ENCODE measurements at places on chromosomes 11 and 22.

GRCh38 chr11:119691701-119692539 lies 37.1 kb downstream of the NECTIN1 start:
- DNase-seq = no peak

DNA sequence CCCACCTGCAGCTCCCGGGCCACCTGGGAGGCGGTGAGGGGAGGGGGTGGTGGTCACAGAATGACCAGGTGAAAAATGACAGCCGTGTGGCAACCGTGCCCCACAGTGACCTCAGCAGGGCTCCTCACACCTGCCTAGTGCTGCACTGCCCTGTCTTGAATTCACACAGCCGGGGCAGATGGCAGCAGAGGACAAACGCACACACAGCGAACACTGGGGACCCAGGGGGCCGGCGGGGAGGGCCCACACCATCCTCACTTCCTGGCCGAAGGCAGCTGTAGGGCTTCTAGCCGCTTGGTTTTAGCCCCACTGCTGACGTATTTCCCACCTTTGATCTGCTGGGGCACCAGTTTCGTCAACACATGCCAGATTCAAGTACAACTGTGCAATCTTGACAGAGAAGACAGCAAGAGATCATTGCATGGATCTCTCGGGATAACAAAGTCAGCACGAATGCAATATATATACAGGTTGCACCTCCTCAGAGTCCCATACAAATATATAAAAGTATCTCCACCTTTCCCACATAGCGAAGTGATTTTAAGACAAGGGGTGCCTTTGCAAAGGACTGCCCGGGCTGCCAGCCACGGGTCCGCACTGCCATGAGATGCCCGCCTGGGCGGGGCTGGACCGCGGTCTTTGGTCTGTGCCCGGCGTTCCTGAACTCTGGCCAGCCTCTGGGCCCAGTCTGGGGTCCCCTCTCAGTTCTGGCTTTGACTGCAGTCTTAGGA lies 26.9 kb downstream of the TRMU start:
- no peak for DNase-seq

- no peak for DNase-seq
These were observed 231.7 kb upstream of the CARD18 start for GRCh38 chr11:105371311-105371710.

DNA sequence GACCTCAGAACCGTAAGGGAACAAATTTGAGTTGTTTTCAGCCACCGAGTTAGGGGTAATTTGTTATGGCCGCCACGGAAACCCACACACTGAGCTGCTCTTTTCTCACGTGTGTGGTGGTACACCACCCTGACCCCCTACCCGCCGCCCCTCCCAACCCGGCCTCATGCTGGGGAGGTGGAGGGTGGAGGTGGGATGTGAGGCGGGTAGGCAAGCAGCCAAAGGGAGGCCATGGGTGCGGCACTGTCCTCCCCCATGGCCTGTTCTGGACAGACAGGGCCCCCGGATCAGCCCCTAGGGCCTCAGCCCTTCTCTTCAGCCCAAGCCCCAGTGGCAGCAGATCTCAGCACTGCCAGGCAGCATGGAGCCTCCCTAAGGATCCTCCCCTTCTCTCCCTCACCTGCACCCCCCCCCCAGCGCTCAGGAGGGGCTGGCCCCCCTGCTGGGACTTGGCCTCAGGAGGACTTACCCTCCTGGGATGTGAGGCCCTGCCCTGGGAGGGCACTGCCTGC lies 7.9 kb downstream of the PRR5 start:
- no peak for DNase-seq

- DNase-seq = no peak
These were observed 51.0 kb upstream of the CSNK2A3 start for GRCh38 chr11:11403763-11404725.

- no peak for DNase-seq
These were observed 48.1 kb downstream of the SPON1 start for GRCh38 chr11:14010665-14011064.

DNA sequence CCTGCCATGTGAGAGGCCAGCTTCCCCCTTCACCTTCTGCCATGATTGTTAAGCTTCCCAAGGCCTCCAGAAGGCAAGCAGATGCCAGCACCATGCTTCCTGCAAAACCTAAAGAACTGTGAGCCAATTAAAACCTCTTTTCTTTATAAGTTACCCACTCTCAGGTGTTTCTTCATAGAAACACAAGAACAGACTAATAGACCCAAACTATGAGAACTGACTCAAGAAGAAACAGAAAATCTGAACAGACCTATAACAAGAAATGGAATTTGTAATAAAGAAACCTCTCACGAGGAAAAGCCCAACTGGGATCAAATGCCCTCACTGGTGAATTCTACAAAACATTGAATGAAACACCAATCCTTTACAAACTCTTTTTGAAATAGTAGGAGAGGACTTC lies 12.0 kb downstream of the NPAT start:
- no peak for DNase-seq

GRCh38 chr11:12604557-12605153 lies 69.6 kb upstream of the TEAD1 start:
- DNase-seq = no peak

DNA sequence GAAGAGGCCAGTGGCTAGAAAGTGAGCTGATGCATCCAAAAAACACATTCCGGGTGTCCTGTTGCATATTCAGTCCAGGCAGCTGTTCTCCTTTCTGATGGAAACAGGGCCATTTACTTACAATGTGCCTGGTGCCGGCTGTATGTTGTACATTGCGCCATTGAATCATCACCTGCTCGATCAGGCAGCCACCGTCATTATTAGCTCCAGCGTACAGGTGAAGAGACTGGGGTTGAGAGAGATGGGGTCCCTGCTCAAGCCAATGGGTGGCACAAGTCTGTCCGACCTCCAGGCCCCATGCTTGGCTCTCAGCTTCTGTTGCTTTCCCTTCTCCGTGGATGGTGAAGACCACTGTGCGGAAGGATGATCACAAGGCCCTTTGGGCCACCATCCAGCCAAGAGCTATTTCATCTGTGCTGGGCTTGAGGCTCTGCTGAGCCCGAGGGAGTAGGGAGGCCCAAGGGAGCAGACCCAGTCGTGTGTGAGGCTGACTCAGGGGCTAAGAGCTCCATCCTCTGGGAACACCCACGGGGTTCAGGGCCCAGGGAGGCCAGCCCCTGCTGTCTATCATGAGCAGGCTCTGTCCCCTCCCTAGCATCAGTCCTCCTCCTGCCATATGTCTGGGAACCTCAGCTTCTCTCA lies 20.7 kb upstream of the EMID1 start:
- no peak for DNase-seq

DNA sequence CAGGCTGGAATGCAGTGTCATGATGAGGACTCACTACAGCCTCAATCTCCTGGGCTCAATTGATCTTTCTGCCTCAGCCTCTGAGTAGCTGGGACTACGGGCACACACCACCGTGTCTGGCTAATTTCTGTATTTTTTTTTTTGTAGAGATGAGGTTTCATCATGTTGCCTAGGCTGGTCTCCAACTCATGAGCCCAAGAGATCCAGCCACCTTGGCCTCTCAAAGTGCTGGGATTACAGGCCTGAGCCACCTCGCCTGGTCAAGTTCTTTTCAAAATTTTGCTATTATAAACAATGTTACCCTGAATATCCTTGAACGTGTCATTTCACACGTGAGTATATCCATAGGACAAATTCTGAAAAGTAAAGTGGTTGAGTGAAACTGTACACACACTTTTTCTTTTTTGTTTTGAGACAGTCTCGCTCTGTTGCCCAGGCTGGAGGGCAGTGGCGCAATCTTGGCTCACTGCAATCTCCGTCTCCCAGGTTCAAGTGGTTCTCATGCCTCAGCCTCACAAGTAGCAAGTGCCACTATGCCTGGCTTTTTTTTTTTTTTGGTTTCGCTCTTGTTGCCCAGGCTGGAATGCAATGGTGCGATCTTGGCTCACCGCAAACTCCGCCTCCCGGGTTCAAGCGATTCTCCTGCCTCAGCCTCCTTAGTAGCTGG lies 21.6 kb upstream of the EP300 start:
- no peak for DNase-seq

DNA sequence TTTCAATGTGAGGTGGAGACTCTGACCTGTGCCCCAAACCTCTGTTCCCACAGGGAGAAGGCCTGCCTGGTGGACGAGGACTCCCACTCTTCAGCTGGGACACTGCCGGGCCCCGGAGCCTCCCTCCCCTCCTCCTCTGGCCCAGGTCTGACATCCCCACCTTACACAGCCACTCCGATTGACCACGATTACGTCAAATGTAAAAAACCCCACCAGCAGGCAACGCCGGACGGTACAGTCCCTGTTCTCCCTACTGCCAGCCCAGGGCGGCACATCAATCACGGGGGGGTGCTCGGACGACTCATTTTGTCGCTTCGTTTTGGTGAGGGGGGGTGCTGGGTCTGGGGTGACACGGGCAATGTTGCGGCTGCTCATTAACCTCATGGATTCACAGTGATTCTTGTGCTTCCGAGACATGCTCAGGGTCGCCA lies 83.3 kb upstream of the SUSD2 start:
- DNase-seq = no peak

GRCh38 chr11:121070951-121071845 lies 29.8 kb upstream of the TECTA start:
- DNase-seq = no peak

DNA sequence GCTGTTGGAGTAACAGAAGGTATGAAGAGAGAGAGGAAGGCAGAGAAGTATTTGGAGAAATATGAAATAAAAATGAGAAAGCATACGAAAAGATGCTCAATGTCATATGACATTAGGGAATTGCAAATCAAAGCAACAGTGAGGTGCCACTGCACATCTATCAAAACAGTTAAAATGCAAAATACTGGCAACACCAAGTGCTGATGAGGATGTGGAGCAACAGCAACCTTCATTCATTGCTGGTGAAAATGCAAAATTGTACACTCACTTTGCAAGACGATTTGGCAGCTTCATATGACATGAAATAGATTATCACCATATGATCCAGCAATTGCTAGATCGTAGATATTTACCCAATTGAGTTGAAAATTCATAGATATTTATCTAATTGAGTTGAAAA lies 9.4 kb upstream of the SPDYC start:
- DNase-seq = no peak

GRCh38 chr11:114179234-114179941 lies 116.8 kb upstream of the NNMT start:
- DNase-seq = no peak

- no peak for DNase-seq
These were observed 21.1 kb downstream of the KCTD17 start for GRCh38 chr22:37072673-37073072.

- DNase-seq = no peak
These were observed 95.2 kb upstream of the PDGFD start for GRCh38 chr11:104259121-104259610.
